NCI-H1436 treated with DMSO at 0.1 percent for 48 hours (cell line): ENCODE measurements at places on chromosomes 13 and 19.

- DNase-seq, result no peak
Measured at GRCh38 chr19:55369653-55370304, 484 bp downstream of the IL11 start.

DNA sequence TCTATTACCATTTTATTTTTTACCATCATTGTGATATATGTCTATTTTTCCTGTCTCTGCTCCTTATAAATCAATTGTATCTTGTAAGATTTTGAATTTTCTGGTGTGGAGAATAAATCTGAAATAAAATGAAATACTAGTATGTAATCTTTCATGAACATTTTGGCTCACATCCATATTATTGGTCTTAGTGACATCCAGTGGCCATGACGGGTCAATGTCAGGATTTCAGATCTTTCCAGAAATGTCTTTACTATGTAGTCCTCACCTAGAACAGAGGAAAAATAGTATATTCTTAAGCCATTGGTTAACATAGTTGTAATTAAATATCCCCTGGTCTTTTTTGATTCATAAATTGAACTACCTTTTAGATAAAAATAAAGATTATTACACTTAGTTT, 109.8 kb upstream of the GPC6 start:
- DNase-seq, result no peak

- peak; percentile 44 for DNase-seq
Measured at GRCh38 chr13:52842441-52842840, 6.0 kb downstream of the PCDH8 start.

- no peak for DNase-seq
Measured at GRCh38 chr19:27740396-27740795, 1472.6 kb downstream of the UQCRFS1 start.

- DNase-seq, result no peak
Measured at GRCh38 chr13:108249150-108249549, 20.4 kb upstream of the TNFSF13B start.

- no peak for DNase-seq
Measured at GRCh38 chr13:113491418-113491883, 940 bp upstream of the DCUN1D2 start.

- DNase-seq, result no peak
Measured at GRCh38 chr13:78045916-78046315, 127.3 kb upstream of the EDNRB start.

DNA sequence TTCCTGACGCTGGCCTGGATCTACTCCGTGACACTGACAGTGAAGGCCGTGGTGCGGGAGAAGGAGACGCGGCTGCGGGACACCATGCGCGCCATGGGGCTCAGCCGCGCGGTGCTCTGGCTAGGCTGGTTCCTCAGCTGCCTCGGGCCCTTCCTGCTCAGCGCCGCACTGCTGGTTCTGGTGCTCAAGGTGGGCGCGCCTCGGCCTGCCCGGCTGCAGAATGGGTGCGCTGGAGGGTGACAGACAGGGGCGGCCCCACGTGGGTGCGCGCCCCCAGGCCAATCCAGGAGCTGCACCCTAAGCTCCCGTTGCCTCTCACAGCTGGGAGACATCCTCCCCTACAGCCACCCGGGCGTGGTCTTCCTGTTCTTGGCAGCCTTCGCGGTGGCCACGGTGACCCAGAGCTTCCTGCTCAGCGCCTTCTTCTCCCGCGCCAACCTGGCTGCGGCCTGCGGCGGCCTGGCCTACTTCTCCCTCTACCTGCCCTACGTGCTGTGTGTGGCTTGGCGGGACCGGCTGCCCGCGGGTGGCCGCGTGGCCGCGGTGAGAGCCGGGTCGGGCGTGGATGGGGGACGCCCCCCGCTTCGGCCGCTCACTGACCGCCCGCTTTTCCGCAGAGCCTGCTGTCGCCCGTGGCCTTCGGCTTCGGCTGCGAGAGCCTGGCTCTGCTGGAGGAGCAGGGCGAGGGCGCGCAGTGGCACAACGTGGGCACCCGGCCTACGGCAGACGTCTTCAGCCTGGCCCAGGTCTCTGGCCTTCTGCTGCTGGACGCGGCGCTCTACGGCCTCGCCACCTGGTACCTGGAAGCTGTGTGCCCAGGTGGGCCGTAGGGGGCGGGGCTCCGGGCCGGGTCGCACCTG, 7.2 kb downstream of the ABCA7 start:
- no peak for DNase-seq

DNA sequence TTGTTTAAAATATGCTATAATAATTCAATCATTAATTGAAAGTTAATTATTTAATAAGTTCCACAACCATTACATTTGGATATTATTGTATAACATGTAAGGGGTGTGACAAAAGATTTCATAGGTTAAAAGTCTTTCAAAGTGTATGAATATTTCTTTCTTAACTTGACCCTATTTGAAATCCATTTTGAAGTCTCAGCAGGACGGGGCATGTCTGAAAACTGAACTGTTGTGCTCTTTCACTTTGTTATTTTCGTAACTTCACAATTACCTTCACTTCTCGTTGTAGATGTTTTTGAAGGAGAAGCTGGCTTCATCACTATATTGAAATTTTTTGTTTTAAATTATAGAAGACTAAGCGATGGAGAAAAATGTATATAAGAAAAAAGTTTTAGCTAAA, 1775.7 kb downstream of the PCDH9 start:
- DNase-seq, result no peak

DNA sequence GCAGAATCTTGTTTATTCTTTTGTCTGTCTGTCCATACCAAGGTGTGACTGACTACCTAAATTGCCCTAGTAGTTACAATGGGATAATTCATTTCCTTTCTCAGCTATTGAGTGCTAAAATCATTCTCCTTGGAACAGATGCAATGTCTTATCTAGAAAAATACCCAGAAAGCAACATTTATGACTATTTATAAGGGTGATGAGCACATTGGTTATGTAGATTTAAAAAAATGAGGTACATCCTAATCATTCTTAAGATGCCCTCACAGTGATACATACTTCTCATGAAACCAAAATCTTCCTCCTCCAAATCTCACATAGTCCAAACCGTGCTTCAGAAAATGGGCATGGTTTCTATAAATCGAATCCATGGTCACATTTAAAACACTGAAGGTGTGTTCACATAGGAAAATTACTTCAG, 11.6 kb upstream of the UBE2L5 start:
- no peak for DNase-seq

GRCh38 chr13:113275387-113275786, 21.7 kb upstream of the LAMP1 start:
- DNase-seq, result no peak

GRCh38 chr13:74977498-74977897, 504.5 kb downstream of the TBC1D4 start:
- no peak for DNase-seq

- DNase-seq, result no peak
Measured at GRCh38 chr13:52899206-52899605, 50.8 kb upstream of the PCDH8 start.

GRCh38 chr19:8138201-8138600, 11.2 kb downstream of the FBN3 start:
- DNase-seq, result no peak

DNA sequence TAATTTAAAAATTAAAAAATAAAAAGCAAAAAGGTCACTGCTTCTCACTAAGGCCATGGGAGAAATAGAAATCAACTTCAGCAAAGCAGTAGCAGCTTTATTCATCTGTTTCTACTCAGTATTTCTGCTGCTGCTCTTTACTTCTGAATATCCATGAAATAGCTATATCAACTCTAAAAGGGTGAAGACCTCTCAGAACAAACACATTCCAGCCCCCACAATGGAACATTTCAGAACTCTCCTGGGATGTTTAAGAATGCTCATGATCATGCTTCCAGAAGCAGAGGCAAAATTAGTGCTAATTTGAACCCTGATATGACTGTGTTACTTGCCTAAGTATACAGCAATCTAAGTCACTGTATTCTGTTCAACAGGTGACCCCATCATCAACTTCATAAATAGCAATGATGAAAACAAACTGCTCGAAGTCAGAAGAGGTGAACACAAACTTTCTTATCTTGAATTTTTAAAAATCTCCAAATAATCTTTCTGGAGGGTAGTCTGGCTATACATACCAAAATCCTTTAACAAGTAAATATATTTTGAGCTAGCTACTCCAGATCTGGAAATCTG, 29.6 kb upstream of the DOCK9 start:
- no peak for DNase-seq

DNA sequence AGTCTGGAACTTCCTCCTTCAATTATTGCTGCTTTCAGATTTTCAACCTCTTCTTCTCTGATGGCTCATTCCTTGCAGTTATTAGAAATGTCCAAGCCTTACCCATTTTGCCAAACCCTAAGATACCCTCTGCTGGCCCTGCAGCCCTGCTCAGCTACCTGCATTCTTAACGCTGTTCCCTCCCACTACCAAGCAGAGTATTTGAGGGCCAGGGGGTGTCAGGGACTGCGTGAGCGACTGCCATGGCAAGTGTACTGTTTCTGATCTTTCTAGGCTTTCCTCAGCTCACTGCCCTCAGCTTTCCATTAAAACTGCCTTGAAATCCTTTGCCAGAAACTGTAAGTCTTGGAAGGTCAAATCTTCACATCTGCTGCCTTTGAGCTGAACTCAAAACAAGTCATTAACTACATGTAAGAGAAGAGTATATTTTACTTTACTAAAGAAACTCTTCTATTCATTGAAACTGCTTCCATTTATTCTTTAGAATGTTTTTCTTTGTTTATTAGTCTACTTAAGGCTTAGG, 41.0 kb downstream of the HS6ST3 start:
- DNase-seq, result no peak

DNA sequence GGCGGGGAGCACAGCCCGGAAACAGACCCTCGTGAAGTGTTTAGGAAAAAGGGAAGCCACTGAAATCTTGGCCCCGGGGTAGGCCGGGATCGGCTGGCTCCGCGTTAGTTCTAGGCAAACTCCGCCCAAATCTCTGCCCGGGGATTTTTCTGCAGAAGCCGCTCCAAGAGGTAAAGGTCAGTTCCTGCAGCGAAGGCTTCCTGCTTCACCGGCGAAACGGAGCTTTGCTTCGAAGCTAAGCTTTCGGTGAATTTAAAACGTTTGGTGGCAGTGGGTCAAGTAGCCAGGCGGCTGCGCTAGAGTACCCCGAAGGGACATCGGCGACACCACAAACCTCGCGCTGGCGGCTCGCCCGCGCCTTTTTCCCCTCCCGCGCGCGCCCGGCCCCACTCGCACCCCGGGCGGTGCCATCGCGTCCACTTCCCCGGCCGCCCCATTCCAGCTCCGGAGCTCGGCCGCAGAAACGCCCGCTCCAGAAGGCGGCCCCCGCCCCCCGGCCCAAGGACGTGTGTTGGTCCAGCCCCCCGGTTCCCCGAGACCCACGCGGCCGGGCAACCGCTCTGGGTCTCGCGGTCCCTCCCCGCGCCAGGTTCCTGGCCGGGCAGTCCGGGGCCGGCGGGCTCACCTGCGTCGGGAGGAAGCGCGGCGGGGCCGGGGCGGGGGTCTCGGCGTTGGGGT, 441 bp downstream of the GJB2 start:
- no peak for DNase-seq

DNA sequence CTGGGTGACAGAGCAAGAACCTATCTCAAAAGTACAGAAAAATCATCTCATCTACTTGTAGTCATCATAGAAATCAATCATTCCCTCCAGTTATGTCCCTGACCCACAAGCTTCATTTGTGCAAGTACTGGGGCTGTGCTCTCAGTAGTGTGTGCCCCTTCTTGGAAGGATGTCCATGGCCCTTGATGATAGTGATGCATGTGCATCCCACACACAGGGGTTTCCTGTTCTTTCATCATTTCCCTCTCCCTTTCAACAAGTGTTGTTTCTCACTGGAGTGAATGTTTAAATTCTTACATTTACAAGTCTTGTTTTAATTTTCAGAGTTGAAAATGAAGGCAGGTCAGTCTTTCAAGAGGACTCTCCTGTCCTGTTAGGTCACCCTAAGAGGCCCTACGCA, 1.5 kb downstream of the LGALS13 start:
- DNase-seq, result no peak

GRCh38 chr13:49218493-49219051, 1.6 kb upstream of the MLNR start:
- no peak for DNase-seq

DNA sequence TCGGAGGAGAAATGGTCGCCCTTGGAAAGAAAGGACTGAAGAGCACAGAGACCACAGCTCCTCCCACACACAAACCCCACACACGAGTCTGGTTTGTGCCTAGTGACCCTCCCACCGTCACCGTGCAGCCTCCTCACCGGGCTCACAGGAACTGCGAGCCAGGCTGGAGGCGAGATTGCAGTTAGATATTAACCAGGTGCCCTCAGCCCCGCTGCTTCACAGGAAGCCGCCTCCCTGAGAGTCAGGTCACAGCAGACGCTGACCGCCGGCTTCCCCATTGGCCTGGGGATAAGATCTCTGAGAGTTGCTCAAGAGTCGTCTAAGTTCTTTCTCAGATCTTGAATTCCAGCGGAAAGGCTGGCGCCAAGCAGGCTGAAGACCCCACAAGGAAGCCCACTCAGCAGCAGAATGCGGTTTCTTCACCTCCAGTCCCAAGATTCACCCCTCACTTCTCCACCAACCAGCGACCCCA, 870 bp downstream of the ZNF44 start:
- DNase-seq, result no peak

GRCh38 chr19:36236304-36236945, 21.5 kb downstream of the ZNF146 start:
- DNase-seq, result no peak

DNA sequence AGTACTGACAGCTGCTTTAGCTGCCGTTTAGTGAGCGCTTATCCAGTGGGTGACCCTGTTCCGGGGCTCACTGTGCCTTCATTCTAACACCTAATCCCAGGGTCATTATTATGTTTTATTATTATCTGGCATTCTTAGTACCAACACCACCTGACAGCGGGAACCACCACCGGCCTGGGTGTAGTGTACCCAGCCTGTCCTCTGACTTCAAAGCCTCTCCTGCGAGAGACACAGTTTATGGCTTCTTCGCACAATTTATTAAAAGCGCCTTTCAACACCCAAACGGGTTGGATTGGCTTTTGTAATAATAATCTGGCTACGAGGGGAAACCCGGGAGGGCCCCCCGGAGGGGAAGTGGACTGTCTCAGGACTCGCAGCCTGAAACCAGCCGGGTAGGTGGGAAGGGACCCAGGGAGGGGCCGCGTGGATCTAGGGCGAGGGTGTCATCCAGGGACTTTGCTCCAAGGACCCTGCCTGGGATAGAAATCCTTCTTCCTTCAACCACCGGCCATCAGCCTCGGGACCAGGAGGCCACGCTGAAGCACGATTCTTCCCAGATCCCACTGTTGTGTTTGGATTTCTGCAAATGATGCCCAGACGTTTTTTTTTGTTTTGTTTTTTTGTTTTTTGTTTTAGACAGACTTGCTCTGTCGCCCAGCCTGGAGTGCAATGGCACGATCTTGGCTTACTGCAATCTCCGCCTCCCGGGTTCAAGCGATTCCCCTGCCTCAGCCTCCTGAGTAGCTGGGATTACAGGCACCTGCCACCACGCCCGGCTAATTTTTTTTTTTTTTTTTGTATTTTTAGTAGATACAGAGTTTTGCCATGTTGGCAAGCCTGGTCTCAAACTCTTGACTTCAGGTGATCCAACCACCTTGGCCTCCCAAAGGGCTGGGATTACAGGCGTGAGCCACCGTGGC, 1.6 kb upstream of the ZBTB7A start:
- no peak for DNase-seq
